Mesothelial cell of epicardium (in vitro differentiated cells): ENCODE measurements at places on chromosomes 1 and 21.

- DNase-seq = no peak
These were observed 448.9 kb upstream of the ADGRL2 start for GRCh38 chr1:81351864-81352263.

DNA sequence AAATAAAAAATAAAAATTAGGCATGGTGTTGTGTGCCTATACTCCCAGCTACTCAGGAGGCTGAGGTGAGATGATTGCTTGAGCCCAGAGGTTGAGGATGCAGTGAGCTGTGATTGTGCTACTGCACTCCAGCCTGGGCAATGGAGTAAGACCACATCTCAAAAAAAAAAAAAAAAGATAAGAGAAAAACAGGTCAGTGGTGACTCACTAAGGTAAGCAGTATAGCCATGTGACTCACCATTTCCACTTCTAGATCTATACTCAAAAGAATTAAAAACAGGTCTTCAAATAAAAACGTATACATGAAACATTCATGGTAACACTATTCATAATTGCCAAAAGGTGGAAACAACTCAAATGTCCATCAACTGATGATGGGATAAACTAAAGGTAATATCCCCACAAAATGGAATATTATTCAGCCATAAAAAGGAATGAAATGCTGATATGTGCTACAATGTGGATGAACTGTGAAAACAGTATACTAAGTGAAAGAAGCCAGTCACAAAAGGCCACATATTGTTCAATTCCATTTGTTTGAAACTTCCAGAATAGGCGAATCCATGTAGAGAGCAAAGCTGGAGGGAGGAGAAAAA is 75.1 kb downstream of the ZNF281 start:
- DNase-seq = no peak

- DNase-seq = no peak
These were observed 169.6 kb downstream of the TGFB2 start for GRCh38 chr1:218514689-218515088.

- no peak for DNase-seq
These were observed 12.5 kb downstream of the OVAAL start for GRCh38 chr1:180571060-180571831.

DNA sequence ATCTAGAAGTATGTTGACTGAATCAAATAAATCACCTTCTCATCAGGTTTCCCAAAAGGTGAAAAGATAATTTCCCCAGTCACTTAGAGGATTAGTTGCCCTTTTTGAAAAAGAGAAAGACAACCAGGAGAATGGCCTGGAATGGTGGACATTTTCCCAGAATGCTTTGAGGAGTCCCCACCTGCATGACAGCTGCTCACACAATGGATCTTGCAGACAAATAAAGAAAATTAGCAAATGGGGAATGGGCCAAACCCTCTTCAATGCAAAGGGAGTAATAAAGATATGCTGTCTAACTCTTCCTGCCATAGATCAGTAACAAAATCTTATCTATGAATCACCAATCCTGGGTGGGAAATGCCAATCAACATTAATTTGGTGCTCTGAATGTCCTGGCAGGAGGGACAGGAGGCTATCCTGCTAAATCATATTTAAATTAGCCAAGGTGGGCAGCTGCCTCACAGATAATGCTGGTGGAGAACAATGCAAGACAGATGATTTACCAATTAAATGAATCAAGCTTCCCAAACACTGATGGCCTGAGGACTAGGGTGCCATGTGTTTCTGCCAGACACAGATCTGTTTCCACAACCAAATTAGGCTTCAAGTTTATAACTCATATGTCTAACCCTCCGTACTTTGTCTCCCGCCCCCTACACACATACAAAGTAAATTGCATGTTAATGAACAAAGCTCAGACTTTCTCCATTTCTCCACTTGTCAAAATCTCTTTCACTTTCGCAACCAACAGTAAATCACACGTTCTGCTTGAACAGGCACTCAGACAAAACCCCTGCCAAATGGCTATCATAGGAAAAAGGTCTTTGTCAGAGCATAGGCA is 488.0 kb upstream of the PLXNA2 start:
- no peak for DNase-seq

GRCh38 chr21:38037416-38037815 is 121.2 kb upstream of the KCNJ6 start:
- no peak for DNase-seq

- DNase-seq = no peak
These were observed 416 bp upstream of the TNFRSF14 start for GRCh38 chr1:2555634-2556276.

DNA sequence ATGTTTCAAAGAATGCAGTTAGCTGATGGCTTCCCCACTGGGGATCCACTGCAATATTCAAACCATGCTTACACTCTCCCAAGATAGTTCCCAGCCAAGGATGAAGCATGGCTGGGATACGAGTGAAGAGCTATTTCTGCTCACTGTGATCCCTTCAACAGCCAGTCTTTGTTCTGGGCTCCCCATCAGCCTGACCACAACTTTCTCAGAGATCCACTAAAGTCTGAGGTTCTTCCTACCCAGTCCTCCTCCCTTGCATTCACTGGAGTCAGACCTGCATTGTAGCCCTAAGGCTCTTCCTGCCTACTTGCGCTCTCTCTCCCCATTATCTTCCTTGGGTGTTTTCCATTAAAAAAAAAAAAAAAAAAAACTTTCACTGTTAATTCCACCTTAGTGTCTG is 101.4 kb downstream of the TTLL7 start:
- DNase-seq = no peak

GRCh38 chr1:108154314-108154713 is 45.8 kb downstream of the SLC25A24 start:
- no peak for DNase-seq

DNA sequence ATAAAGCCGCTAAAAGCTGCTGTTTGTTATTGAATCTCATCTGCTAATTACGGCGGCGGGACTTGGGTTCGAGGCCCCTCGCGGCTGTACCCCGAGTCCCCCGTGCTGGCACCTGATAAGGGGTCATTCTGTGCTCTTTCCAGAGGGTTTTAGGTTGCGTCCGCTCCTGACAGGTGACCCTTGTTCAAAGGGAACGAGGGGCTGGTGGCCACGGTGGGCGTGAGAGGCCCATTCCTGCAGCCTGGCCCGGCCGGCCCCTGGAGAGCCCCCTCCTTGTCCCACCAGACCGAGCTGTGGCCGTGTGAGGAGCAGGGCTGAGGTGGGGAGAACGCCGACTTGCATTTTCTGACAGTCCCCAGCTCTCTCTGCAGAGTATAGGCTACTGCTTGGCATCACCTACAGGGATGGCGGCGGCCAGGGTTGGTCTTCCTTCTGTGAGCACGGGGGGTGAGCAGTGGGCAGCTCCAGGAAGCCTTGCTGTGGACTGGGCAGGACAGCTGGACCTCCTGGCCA is 12.2 kb downstream of the PRDM16 start:
- DNase-seq = no peak

DNA sequence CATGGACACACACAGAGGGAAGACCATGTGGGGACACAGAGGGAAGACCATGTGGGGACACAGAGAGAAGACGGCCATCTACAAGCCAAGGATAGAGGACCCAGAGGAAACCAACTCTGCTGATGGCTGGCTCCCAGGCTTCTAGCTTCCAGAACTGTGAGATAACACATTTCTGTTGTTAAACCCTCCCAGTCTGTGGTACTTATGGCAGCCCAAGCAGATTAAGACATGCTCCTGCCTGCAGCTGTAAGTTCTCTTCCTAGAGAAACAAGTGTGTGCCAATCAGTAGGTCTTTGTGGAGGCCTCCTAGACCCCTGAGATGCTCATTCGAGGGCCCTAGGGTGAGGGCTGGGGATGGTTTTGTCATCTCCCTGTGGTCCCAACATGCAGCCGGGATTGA is 2.7 kb downstream of the AGT start:
- DNase-seq = no peak
